Activated T-helper 1 cell treated with anti-CD3 and anti-CD28 coated beads, Interleukin-12 subunit alpha, Interleukin-12 subunit beta, Interleukin-2, Interleukin-4 antibody, amounts not matched to agents 30 ng/mL and 10 ng/mL and 1 ng/mL, durations not matched to agents 14 hours and 24 hours and 36 hours (primary cell): ENCODE measurements at places on chromosomes 1 and 21.

GRCh38 chr1:118811156-118811555 lies 177.0 kb downstream of the TBX15 start:
- no peak for DNase-seq

DNA sequence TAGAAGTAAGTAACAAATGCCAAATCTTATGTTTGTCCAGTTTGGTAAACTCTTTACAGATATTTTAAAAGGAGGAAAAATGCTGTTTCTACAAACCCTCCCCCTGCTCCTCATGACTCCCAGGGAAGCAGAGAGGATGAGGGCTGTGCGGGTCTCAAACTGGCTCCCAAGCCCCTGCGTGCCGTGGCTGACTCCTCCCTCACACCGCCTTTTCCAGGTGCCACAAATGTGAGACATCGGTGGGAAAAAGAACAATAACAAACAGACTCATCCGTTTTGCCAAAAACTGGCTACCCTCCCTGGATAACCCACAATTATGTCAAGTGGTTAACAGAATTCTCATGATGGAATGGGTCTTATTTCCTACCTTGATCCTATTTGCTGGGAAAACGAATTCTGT lies 594.6 kb downstream of the PTPRU start:
- DNase-seq = no peak

DNA sequence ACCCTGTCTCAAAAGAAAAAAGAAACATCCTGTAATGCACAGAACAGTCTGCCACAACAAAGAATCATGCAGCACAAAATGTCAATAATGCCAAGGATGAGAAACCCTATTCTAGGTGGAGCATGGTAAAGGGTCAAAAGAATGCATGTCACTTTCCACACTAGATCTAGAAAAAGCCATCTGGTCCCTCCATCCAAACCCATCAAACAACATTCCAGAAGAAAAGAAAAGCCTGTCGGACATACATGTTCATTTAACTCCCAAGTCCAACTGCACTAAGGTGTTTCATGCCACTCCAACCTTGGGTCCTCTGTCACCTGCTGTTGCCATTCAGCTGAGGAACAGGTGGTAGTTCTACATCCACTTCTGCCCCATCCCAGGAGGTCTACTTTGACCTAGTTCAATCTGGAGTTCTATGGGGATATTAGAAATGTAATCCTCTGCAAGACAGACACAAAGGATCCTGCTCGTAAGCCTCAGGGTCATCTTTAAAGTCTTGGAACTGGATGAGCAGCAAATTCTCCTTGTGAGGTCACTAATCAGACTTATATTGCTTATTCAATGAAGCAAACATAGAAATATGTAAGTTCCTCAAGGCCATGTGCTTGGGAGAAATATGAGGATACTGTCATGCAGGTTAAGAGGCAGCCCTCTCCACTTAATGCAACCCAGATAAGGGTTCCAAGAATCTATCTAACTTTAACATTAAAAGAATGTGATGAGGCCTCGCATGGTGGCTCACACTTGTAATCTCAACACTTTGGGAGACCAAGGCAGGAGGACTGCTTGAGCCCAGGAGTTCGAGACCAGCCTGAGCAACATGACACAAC lies 3.7 kb downstream of the DEDD start:
- DNase-seq = no peak

DNA sequence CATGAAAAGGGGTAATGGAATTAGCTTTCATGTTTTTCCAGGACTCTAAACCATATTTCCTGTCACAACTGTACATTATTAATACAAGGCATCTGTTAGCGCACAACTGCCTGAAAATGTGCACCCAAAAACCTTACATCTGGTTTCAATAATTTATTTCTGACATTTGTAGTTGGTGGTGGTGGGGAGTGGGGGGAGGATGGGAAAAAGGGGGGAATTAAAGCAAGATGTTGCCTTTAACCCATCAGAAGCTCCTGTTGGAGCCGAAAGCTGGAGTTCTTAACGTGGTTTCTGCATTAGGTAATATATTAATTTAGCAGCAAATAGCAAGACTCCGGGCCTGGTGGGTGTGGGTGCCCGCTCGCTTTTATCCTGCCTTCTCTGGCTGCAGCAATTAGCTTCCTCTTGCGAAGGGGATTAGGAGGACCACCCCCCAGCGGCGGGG lies 36.9 kb upstream of the HHAT start:
- no peak for DNase-seq

GRCh38 chr1:22461678-22462527 lies 10.3 kb downstream of the ZBTB40 start:
- no peak for DNase-seq

GRCh38 chr1:12143631-12144155 lies 23.1 kb upstream of the TNFRSF1B start:
- DNase-seq = no peak

DNA sequence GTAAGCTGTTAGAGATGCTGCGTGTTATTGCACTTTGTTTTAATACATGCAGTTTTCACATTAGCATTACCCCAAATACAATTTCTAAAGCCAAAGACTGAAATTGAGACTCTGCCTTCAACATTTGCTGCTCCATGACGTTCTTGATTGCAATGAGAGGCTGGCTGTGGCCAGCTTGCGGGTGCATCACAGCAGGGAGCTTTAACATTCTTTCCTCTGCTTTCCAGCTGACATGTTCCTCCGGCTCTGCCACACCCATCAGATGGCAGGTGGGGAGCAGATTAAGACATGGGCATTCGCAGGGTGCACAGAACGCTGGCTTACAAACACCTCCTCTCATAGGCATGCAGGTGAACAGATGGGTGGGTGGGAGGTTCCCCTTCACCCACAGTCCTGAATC lies 314.1 kb downstream of the DISC1 start:
- DNase-seq = no peak

DNA sequence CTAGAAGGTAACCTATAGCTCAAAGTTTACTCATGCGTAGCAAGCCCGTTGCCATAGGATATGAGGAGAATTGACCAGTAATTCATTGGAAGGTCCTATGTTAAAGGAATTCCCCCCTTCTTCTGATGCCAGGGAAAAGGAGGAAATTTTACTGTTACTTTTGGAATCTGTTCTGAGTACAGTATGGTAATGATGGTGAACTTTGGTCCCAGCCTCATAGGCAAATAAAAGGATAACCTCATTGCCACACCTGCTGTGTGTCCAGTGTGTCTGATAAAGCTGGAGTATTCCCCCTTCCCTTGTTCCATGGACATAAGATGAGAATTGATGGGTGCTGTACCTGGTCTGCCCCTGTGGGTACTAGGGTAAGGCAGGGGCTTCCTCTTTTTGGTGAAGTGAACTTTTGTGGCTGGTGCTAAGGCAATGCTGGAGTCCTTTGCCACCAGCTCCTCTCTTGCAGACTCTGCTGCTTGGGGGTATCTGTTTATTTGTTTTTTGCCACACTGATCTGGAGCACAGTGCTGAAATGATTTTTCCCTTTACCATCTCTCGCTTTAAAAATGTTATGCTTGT lies 22.2 kb downstream of the MPZ start:
- DNase-seq = no peak

DNA sequence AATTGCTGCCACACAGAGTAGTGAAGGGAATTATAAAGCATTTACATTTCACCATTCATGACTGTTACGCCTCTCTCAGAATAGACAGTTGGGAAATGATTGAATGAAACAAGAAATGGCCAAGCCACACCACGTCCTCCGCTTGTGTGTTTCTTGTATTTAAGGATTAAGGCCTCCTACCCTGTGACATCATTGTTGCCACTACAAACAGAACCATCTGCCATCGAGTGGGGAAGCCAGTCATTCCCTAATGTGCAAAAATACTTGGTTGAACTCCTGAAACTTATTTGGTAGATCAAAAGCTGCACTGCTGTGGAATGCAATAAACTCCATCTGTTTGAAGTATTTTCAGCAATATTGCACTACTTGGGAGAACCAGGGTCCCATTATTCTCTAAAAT lies 99.0 kb upstream of the C1orf105 start:
- no peak for DNase-seq

DNA sequence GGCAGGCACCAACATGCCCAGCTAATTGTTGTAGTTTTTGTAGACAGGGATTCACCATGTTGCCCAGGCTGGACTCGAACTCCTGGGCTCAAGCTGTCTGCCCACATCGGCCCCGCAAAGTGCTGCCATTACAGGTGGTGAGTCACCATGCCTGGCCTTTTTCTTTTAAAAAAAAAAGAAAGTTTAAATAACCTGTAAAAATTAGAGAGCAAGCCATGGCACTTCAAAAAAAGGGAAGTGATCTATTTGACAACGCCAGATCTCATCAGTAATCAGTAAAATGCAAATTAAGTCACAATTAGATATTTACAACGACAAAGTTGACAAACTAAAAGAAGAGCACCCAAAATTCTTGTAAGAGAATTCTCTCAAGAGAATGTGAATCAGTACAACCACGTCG lies 2.9 kb upstream of the RBBP5 start:
- no peak for DNase-seq

DNA sequence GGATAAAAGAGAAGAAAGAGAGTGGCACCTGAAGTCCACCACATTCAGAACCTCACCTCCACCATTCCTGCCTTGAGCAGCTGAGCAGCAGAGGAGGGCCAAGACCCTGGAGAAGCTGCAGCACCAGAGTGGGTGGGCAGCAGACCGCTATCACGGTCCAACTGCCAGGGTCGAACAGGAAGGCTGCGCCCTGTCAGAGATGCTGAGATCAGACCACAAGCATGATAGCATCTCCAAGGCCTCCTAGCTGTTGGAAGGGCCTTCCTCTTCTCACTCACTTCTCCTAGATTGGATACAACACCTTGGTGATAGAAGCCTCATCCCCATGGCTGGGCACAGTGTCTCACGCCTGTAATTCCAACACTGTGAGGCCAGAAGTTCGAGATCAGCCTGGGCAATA lies 12.1 kb upstream of the SLC45A3 start:
- no peak for DNase-seq

GRCh38 chr1:206790502-206791250 lies 18.4 kb upstream of the IL10 start:
- no peak for DNase-seq

- DNase-seq = no peak
Measured at GRCh38 chr1:215970406-215970805, 403.3 kb downstream of the KCTD3 start.

DNA sequence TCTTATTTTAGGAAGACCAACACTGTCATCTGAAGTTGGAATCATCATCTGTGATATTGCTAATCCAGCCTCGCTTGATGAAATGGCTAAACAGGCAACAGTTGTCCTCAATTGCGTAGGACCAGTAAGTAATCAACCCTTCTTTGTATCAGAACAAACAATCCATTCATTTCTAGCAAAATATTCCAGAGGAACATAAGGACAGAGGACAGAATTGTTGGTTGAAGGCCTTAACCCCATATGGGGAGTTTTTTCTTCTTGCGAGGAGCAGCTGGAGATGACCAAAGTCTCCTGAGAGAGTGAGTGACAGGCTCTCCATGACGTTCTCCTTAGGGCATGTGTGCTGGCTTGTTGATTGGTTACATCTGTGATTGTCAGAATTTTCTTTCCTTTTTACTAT lies 2.7 kb downstream of the SCCPDH start:
- DNase-seq = no peak

DNA sequence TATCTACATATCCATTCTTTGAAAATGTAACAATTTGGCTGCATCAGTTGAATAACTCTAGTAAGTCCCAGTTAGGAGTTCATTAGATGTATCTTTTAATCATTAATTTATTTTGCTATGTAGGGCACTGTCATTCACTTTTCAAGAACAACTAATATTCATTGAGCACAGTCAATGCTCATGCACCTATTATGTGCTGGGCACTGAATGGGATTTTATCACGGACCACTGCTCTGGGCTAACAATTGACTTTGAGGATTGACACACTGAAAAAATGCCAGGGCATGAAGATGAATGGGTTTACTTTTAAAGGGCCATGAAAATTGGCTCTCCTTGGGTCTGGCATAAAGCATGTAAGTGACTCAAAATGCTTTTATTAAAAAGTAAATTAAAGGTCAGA lies 375.2 kb downstream of the PLPP3 start:
- DNase-seq = no peak

- DNase-seq = no peak
Measured at GRCh38 chr21:14759285-14759684, 213.2 kb upstream of the SAMSN1 start.

DNA sequence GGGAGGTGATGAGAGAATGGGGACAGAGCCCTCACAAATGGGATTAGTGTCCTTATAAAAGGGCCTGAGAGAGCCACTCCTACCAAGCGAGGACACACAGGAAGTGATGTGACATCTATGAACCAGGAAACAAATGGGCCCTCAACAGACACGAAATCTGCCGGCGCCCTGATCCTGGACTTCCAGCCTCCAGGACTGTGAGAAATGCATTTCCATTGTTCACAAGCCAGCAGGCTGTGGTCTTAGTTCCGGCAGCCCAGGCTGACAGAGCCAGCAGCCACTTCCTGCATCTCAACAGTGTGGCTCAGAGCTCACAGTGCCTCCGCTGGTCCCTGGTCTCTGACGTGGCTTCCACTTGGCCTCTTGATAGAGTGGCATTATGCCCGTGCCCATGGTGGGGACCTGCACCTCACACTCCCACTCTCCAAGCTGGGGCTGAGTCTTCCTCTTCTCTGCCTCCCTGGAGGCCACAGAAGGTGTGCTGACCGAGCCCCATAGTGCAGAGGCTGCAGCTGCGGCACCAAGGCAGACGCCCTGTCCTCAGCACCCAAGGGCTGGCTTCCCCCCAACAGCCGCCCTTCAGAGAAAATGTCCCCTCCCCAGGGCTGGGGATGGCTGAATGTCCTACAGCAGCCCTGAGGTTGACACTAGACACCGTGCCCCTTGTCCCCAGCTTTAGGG lies 44.9 kb downstream of the ACOT7 start:
- DNase-seq = peak; percentile 54

DNA sequence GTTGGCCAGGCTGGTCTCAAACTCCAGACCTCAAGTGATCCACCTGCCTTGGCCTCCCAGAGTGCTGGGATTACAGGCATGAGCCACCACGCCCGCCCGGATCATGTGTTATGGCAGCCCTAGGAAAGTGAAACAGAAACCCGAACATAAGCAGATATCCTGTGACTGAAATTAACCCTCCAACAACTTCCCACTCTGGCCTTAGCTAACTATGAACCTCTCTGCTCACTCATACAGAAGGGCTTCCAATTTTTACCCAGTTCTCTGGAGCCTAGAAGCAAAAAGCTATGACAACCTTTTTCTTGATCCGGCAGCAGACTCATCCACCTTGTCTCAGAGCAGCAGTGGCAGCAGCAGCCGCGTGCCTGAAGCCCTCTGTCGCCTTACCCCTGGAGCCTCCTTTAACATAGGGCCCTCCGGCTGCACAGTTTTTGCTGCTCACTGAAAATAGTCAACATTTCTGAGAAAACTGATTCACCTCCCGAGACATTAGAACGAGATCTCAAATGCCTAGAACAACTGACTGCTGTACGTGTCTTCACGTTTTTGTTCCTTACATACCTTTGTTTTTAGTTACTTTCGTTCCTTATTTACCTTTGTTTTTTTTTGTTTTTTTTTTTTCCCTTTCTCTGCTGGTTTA lies 9.3 kb downstream of the CBR1 start:
- peak; percentile 24 for DNase-seq

DNA sequence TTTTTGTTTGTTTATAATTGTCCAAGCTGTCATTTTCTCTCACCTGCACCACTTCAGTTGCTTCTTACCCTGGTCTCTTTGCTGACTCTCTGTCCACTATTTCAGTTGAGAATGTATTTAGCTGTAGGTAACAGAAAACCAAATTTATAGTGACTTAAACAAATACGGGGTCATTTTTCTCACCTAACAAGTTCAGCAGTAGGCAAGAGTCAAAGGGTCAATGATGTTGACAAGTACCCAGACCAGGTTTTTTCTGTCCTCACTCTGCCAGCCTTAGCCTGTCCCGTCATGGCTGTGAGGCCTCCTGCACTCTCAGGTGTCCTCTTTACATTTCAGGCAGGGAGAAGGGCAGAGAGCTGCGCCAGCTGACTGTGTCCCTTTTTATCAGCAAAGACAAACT lies 11.8 kb downstream of the RIIAD1 start:
- DNase-seq = no peak
